Jurkat, Clone E6-1 (cell line): ENCODE measurements at places on chromosomes 5 and 9.

GRCh38 chr9:111036946-111037345 lies 1.3 kb downstream of the LPAR1 start:
- DNase-seq: no peak

DNA sequence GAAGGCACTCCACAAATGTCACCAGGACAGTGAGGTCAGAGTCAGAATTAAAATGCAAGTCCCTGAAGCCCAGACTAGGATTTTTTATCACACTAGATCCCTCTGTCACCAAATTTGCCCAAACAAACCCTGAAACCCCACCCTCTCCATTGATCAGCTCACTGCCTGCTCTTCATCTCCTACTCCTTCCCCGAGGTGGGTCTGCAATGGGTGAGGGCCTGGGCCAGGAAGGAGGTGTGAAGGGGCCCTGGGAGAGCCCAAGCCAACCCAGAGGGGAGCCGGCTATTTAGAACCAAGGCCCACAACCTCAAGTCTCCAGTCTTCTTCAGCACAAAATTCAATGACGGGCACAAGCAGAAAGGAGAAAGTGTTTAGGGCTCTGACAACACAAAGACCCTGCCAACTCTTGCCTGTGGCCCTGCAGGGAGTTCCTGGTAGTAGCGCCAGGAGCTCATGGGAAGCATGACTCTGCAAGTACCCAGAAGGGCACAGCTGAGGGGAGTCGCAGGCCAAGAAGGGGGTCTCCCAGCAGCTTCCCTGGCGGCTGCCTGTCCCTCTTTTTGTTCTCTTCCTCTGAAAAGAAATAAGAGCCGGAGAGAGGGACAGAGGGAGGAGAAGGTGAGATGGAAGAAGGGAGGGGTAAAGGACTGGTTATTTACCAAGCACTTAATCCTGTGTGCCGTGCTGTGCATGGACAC lies 5.5 kb downstream of the FOXI1 start:
- no peak for DNase-seq

- no peak for DNase-seq
Measured at GRCh38 chr9:135906291-135907005, 898 bp downstream of the CAMSAP1 start.

DNA sequence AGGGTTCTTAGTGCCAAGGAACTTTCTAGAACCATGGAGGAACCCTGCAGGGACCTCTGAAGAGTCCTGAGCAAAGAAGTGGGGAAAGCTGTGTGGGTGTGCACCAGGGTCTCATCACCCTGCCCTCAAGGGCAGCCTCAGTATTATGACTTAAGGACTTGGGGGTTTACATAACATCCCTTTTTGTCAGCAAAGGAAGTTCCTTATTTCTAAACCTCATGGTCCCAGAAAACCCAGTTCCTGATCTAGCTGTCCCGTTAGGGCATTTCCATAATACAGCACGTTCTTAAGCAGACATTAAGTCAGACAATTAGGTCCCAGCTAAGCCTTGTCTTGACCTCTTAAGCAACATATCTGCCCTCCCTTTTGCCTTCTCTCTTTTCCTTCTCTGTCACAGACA lies 57.3 kb downstream of the DAPK1 start:
- DNase-seq: no peak

DNA sequence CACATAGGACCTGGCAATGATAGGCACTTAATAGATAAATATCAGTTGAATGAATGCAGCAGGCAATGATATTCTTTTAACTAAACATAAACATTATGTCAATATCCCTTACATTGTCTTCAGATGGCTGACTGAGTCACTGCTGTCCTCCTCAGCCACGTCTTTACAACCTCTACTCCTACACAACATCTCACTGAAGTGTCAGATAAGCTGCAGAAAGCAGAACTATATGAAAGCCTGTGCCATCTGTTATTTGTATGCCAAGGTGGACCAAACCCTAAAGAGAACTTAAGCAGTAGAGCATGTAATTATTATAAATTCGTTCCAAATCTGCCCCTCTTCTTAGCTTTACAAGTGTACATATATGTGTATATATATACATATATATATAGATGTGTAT lies 271.2 kb downstream of the RASEF start:
- no peak for DNase-seq

GRCh38 chr9:21974722-21975409 lies 19.3 kb downstream of the CDKN2A start:
- DNase-seq: no peak

GRCh38 chr5:142324136-142324870 lies 518 bp downstream of the SPRY4 start:
- DNase-seq: no peak

DNA sequence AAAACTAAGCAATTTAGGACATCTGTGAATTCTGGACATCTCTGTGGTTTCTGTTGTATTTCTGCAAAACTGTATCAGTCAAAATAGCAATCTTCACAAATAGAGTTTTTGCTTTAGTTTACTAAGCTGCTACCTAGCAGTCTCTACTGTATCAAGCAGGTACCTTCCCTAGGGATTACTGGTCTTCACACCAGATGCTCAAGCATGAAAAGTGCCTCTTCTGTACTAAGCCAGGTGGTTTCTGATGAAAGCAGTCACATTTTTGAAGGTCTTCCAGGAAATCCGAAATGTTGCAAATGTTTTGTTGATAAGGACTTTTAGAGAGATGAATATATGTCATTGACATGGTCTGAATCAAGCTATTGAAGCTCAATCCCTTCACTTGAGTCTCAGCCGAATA lies 540.0 kb downstream of the KCTD16 start:
- DNase-seq: no peak

DNA sequence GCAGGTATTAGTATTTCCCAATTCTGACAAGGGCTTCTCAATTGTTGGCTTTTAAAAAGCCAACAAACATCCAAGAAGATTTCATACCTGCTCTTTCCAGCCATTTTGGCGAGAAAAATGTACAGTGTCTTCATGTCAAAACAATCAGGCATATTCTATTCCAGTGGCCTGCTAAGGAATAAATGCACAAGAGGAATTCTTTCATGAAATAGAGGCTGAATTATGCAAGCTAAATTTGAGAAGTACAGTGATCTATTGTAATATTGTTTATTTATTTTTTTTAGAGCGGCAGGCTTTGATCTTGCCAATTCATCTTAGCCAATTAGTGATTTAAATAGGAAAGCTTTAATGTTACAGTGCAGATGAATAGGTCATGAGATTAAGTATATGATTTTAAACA lies 49.3 kb downstream of the NLN start:
- DNase-seq: no peak

- no peak for DNase-seq
Measured at GRCh38 chr5:96275051-96275450, 158.0 kb downstream of the PCSK1 start.

- DNase-seq: no peak
Measured at GRCh38 chr5:81303563-81303962, 2.2 kb downstream of the ZCCHC9 start.

DNA sequence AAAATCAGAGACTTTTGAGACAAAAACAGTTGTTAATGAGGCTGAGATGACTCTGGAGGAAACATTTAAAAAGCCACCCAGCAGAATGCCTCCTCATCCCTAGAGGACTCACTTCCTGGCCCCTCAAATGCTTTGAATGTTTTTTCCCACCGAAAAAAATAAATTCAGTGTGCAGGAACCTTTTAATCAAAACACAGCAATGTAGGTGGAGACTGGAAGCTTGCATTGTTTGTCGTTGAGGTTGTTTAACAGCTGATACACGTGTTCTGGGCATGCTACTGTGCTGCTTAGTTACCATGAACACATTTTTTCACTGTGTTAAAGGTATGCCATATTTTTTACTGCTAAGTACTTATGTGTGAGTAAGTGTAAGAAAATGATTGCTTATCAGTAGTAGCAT lies 65.7 kb upstream of the ADCY2 start:
- DNase-seq: no peak

GRCh38 chr5:95081500-95081960 lies 203.4 kb downstream of the MCTP1 start:
- peak; percentile 25 for DNase-seq

- no peak for DNase-seq
Measured at GRCh38 chr5:14039576-14039975, 95.1 kb upstream of the DNAH5 start.

GRCh38 chr5:173881811-173882575 lies 6.2 kb upstream of the CPEB4 start:
- no peak for DNase-seq

DNA sequence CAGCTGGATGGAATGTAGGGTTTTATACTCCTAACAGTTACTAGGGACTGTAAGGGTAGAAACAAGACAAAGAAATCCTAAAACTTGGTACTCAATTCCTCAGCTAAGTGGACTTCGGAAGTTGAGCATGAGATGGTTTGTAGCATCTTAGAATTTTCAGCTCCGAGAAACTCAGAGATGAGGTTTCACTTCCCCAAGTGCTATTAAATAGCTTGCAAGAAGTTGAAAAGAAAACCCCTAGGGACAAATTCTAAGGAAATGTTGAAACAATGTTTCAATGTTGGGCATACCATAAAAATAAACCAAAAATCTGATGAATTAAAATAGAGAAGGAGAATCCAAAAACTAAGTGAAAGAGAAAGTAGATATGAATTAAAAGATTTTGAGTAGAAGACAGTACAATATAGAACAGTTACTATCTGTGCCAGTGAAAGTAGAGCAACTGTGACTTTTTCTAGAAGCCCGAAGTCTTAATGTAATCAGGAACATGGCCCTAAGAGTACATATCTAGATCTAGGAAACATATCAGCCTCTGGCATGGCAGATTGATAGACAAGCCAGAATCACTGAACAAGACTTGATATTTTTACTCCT lies 308.6 kb upstream of the RGMB start:
- no peak for DNase-seq

DNA sequence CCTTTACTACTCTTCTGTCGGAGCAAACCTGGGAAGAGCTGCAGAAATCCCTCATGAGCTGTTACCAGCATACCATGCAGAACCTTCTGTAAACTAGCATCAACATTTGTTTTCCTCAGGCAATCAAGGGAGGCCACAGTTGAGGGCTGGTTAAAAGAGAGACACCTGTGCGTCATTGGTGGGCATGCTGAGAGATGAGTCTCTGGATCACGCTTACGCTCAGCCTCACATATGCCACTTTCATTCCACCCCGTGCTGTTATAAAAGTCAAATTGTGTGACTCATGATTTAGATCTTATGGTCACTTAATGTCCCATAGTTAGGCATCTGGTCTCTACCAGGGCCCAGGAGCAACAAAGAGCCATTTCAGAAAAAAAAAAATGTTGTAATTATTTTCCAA lies 18.1 kb upstream of the ICE1 start:
- no peak for DNase-seq

GRCh38 chr5:25025831-25026230 lies 381.1 kb upstream of the CDH10 start:
- no peak for DNase-seq

- DNase-seq: no peak
Measured at GRCh38 chr5:174514325-174514724, 210.1 kb upstream of the MSX2 start.

DNA sequence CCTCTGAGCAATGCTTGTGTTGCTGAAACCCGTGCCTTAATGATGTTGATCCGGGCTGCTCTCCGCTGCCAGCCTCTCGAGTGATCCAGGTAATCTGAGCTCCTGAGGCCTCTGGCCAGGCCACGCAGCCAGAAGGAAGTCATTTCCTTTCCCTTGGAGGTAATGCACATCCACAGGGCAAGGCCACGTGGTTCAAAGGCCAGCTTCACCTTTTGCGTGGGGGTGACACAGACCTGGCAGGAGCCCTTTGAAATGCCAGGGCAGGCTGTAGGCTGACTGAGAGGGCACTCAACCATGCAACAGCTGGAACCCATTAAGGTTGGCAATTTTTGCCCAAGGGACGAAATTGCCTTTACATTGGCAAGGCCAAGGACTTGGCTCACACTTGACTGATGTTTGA lies 80.4 kb downstream of the LIX1 start:
- DNase-seq: no peak

- no peak for DNase-seq
Measured at GRCh38 chr5:84725946-84726570, 341.4 kb upstream of the EDIL3 start.

DNA sequence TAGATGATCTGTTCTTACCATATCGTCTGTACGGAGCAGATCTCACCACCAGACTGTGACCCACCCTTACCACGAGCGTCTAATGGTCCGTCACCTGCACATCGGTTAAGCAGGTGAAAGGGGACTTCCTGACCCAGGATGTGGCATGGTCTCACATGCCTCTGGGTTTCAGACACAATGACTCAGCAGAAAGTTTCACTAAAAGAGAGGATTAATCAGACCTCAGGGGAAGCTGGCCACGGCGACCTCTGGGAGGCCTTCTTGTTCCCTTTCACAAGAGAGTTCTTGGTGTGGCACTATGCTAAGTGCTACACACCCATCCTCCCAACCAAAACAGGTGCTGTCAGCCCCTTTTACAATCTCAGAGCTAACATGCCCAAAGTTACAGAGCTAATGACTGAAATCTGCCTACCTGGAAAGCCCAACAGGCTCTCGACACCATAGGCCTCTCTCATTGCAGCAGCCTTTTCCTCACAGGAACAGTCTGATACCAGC lies 41.6 kb downstream of the ADAMTS12 start:
- peak; percentile 81 for DNase-seq

DNA sequence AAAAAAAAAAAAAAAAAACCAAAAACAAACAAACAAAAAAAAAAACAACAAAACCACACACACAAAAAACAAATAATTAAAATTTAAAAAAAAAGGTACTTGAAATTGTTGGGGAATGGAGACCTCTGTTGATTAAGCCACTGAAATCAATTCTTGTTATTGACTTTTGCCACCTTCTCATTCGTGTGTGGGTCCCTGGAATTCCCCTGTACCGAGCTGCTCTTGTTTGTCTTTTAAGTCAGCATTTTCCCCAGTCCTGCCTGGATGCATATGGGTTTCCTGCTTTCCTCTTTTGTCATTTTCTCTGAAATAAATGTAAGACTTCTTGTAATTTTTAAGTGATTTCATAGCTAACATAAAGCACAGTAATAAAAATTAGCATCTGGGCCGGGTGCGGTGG lies 45.5 kb downstream of the GPBP1 start:
- no peak for DNase-seq

- no peak for DNase-seq
Measured at GRCh38 chr5:43304525-43304924, 8.7 kb downstream of the HMGCS1 start.

DNA sequence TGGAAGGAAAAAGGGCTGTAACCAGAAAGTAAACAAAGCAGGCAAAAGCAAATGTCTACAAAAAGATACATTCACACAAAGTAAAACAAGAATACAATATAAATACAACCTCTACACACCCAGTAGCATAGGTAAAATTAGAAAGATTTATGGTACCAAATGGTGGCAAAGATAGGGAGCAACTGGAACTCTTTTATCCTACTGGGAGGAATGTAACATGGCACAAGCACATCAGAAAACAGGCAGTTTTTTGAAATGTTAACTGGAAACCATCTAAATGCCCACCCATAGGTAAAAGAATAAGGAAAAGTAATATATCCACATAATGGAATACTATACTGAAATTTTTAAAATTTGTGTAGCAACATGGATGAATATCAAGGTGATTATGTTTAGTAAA lies 8.7 kb upstream of the ARL14EPL start:
- no peak for DNase-seq

GRCh38 chr9:114603248-114603647 lies 7.8 kb upstream of the TMEM268 start:
- no peak for DNase-seq

- DNase-seq: peak; percentile 78
Measured at GRCh38 chr9:127903557-127904475, 4.4 kb upstream of the ST6GALNAC6 start.
